ENCODE measurements at places on chromosomes 11 and 22. TPM values are rescaled to one million over a fixed set of nuclear protein-coding genes. Genes with fewer than 3 reads are reported as not detected.

- H3K4me3 ChIP-seq: no peak overlapping the region
- DNase-seq: peak; percentile 28
- no peak overlapping the region for H3K27ac ChIP-seq
- peaks cover 10% of the 10 kb centered on the region for H3K36me3 ChIP-seq
- H3K4me1 ChIP-seq: no peaks in the 10 kb centered on the region
- H3K27me3 ChIP-seq: no peaks in the 10 kb centered on the region
Observed at GRCh38 chr11:43419460-43419859, 60.7 kb downstream of the TTC17 start.

DNA sequence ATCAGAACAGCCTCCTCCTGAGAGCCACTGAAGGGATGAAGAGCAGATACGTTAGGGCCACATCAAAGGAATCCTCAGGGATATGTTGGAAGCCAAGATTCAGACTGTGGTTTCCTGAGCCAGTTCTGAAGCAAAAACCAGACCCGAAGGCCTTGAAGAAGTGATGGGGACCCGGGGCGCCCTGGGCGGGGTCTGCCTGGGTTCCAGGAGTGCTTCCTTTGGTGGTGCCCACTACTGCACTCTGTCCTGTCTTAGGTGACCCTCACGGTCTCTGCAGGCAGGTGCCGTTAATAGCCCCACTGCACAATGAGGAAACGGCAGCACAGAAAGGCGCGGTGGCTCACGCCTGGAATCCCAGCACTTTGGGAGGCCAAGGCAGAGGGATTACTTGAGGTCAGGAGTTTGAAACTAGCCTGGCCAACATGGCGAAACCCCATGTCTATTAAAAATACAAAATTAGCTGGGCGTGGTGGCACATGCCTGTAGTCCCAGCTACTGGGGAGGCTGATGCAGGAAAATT, 12.9 kb upstream of the SH3BP1 start:
- DNase-seq: no peak
- peaks cover 6% of the 10 kb centered on the region for H3K27me3 ChIP-seq
- peaks cover 21% of the 10 kb centered on the region for H3K4me1 ChIP-seq

The INS gene
- not detected for total RNA-seq

The PYGM gene
- total RNA-seq: 0.26 TPM

The ACTN3 gene
- total RNA-seq: 0.21 TPM

- DNase-seq: no peak
- H3K4me1 ChIP-seq: peaks cover 34% of the 10 kb centered on the region
- peaks cover 4% of the 10 kb centered on the region for H3K36me3 ChIP-seq
- H3K4me3 ChIP-seq: no peak overlapping the region
- H3K27me3 ChIP-seq: peaks cover 4% of the 10 kb centered on the region
Observed at GRCh38 chr11:87351676-87352075, 313.9 kb downstream of the TMEM135 start.

GRCh38 chr11:115682888-115683287, 178.7 kb upstream of the CADM1 start:
- H3K4me1 ChIP-seq: no peaks in the 10 kb centered on the region
- H3K4me3 ChIP-seq: no peak overlapping the region
- no peak for DNase-seq
- no peaks in the 10 kb centered on the region for H3K36me3 ChIP-seq

The TIMM8B gene
- 49.6 TPM for total RNA-seq

The ROM1 gene
- total RNA-seq: 2.1 TPM

GRCh38 chr11:119359365-119360214, 13.1 kb upstream of the MFRP start:
- peaks cover 13% of the 10 kb centered on the region for H3K4me1 ChIP-seq
- H3K27ac ChIP-seq: no peak overlapping the region
- no peak for DNase-seq
- H3K36me3 ChIP-seq: peaks cover 2% of the 10 kb centered on the region

DNA sequence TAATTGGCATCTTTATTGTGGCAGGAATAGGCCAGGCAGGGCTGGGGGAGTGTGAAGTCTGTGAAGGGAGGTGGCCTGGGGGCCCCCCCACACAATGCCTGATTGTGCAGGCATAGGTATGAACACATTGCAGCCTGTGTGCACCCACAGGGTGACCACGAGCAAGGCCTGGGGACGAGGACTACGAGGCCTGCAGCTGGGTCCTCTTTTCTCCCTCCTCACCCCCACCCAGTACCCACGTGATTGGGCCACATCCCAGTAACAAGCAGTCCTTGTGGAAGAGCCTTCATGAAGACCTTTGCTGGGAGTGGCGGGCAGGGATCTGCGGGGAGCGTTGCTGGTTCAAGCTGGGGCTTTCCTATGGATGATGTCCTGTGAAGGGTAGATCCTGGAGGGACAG, 29.3 kb downstream of the ZBTB16 start:
- H3K36me3 ChIP-seq: no peaks in the 10 kb centered on the region
- peaks cover 46% of the 10 kb centered on the region for H3K4me1 ChIP-seq
- H3K27me3 ChIP-seq: peaks cover 14% of the 10 kb centered on the region
- H3K27ac ChIP-seq: no peak overlapping the region
- no peak for DNase-seq

- H3K27ac ChIP-seq: no peak overlapping the region
- peaks cover 4% of the 10 kb centered on the region for H3K27me3 ChIP-seq
- peaks cover 30% of the 10 kb centered on the region for H3K36me3 ChIP-seq
- no peak for DNase-seq
- H3K4me1 ChIP-seq: no peaks in the 10 kb centered on the region
- H3K4me3 ChIP-seq: no peak overlapping the region
Observed at GRCh38 chr22:29670626-29671025, 49.2 kb upstream of the CABP7 start.

DNA sequence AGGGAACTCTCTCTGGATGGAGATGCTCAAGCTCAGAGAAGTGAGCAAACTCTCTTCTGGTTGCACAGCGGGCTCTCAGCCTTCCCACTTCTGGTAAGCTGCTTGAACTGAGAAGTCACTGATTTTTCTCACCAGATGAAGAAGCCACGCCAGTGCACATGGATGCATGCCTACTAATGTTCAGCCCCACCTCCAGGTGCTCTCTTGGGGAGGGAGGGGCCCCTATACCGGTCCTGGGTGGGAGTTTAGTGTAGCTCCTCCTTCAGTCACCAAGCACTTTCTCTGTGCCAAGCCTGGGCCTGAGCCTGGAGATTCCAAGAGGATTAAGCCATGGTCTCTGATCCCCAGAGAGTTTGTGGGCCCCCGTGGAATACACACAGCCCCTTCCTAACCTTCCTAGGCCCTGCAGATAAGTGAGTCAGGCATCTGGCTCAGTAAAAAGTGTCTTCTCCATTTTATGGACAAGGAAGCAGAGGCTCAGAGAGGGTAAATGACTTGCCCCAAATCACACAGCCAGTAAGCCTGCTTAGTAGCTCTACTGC, 142.2 kb downstream of the ST3GAL4 start:
- peaks cover 8% of the 10 kb centered on the region for H3K27me3 ChIP-seq
- no peaks in the 10 kb centered on the region for H3K36me3 ChIP-seq
- peaks cover 11% of the 10 kb centered on the region for H3K4me1 ChIP-seq
- DNase-seq: no peak

Measured in endothelial cell (in vitro differentiated cells).